ENCODE measurements at places on chromosomes 1 and 21.
A peak's percentile ranks its signal among the peaks of the same experiment; 100 is the strongest.

GRCh38 chr1:119841306-119841705 is 30.0 kb upstream of the REG4 start:
- DNase-seq = no peak

DNA sequence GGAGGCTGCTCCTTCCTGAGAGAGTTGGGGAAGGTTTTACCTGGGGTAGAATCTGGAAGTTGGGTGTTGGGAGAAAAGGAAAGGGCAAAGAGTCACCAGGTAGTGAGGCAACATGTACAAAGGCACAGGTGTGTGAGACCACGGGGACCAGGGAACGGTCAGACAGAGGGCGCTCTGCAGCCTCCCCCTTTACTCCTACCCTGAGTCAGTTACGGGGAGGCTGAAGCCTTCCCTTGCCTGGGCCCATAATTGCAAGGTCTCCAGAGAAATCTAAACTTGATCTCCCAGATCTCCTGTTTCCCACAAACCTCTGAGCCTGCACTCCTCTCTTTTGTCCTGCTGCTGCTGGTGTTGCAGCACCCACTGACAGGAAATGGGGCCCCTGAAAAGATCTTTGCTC is 22.0 kb downstream of the CCN1 start:
- no peak for DNase-seq

DNA sequence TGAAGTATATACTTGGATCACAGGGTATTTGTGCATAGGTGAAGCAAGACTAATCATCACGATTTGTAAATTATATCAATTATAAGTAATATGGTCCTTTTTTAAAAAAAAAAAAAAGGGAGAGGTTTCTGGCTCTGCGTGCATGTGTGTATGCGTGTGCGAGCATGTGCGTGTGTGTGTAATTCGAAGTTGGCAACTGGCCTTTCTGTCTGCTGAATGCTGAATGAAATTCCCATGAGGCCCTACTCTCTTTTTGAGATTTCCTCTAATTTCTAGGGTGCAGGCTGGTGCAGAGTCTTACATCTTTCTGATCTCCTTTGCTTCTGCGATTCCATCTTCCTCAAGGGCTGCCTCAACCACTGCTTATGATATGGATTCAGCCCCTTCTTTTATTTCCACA is 212.2 kb downstream of the URB2 start:
- DNase-seq = no peak

GRCh38 chr1:196005426-196005825 is 602.8 kb downstream of the KCNT2 start:
- no peak for DNase-seq

GRCh38 chr1:234578735-234579134 is 31.2 kb downstream of the IRF2BP2 start:
- no peak for DNase-seq

DNA sequence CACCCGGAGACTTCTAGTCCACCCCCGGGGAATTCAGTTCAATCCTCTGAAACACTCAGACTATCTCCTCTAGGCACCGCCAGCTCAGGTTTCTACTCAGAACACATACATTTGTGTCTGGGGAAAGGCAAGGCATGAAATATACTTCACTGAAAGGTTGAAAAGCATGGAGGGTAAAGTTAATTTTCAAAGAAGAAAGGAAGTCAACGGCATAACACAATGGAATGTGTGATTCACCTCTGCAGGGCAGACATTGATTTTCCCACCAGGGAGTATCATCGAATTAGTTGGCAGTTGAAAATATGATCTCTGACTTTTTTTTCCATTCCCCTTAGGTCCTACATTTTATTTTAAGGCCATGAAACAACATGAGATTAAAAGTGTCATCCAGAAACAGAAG is 669.4 kb downstream of the SMYD3 start:
- no peak for DNase-seq

- no peak for DNase-seq
Measured at GRCh38 chr1:23529146-23530086, 1.6 kb downstream of the E2F2 start.

GRCh38 chr21:26844258-26845065 is 747 bp downstream of the ADAMTS1 start:
- DNase-seq = no peak

DNA sequence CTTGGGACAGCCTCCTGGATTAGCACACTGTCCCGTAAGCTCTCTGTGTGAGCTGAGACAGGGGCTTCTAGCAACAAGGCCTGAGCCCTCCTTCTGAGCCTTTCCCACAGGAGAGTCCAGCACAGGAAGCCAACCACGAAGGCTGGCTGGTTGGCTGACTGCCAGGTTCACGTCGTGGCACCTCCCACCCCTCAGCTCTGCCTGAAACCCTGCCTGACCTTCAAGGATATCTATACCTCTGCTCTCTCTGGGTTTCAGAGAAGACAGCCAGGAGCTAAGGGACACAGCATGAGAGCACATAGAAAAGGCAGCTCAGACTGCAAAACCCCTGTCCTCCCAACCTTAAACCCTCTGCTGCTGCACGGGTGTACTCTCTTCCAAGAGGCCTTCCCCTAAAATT is 13.9 kb downstream of the DLGAP3 start:
- DNase-seq = no peak

- peak; percentile 45 for DNase-seq
Measured at GRCh38 chr21:41895643-41896493, 16.7 kb upstream of the PRDM15 start.

DNA sequence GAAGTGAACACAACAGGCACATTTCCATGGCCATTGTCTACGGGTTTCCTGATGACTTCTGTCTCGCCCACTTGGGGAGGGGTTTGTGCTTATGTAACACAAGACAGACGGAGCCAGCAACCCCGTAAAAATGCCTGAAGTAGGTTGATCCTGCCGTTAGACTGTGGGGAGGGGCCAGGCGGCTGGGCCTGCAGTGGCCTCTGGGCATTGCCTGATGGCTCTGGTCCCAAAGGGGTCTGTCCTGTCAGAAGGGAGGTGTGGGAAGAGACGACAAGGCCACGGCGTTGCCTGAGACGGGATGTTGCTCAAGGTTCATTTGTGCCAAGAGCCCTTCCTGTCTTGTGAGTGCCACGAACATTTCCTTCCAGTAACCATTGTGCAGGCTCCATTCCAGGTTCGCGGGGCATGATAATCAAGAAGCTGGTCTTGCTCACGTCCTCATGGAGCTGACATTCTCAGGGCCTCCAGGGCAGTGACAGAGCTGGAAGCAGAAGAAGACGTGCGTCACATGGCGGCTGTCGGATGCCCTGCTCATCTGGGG is 44.7 kb downstream of the ABCG1 start:
- no peak for DNase-seq

GRCh38 chr1:90007979-90008404 is 13.1 kb downstream of the ZNF326 start:
- DNase-seq = no peak

DNA sequence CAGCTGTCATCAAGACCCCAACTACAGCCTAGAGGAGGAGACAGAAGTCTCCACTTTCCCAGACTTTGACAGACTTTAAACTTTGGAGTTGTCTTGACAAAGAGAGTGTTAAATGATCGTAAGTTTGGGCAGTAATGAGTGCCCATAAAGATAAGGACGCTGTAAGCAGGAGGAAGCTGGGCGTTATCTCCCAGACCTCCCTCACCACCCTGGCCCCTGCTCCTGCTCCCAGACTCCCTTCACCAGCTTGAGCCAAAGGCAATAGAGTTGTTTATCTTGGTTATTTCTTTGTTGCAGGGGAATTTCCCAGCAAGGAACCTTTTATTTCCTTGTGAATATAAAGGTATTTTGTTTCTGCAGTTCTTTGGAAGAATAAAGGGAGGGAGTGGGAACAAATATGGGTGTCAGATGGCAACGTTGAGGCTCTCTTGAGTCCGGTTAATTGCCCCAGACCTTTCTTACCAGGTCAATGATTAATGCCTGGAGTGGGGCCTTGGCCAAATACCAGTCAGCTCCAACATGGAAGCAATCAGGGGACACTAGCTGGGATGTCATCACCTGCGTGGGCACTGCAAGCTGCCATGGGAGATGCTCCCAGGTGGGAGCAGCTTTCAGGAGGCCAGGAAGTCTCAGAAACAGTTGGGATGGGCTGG is 4.4 kb downstream of the PIGR start:
- no peak for DNase-seq

GRCh38 chr1:159737238-159737916 is 23.0 kb upstream of the CRP start:
- no peak for DNase-seq

GRCh38 chr1:86052948-86053698 is 103.4 kb downstream of the COL24A1 start:
- DNase-seq = no peak

- DNase-seq = no peak
Measured at GRCh38 chr1:99682291-99682751, 36.4 kb downstream of the PALMD start.

DNA sequence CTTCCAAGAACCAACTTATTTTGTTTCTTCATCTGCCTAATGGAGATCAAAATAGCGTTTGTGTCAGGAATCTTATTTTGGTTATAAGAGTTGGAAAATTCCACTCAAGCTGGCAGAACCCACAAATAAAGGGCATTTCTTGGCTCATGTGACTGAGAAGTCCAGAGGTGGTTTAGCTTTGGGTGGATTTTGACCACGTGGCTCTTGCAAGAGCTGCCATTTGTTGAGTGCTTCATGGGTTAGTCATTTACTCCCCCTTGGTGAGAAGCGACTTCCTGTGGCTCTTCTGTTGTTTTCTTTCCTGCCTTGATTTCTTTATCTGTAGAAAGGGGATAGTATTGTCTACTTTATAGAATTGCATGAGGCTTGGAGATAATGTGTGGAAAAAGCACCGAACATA is 9.5 kb upstream of the RNF186 start:
- DNase-seq = no peak

DNA sequence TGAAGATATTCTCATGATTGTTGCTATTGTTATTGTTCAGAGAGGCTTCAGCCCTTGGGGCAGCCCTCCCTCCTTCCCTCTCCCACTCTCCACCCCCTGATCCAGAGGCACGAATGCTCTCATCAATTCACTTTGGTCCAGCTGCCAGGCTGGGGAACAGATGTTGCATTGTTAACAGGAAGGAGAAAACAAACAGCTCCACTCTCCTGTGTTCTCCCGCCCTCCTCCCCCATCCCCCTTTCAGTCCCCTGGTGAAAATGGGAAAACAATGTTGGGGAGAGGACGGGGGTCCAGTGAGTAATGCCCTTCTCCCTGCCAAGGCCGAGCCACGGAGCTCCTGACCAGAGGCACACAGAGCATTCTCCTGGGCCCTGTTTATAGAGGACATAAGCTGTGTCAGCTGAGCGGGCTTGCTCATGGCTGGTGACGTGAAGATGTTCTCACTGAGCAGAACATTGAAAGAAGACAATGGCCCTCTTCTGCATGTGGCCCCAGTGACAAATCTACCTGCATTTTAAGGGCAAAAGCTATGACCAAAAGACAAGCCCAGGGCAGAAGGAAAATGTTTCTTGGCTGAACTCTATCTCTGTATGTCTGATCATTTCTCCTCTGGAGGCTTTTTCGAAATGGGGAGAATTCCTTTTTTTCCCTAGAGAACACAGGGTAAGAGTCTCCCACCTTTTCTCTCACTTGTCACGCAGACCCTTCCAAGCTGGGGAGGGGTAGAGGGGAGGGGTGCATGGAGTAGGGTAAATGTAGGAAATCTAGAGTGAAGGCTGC is 111.7 kb downstream of the GLUL start:
- no peak for DNase-seq

DNA sequence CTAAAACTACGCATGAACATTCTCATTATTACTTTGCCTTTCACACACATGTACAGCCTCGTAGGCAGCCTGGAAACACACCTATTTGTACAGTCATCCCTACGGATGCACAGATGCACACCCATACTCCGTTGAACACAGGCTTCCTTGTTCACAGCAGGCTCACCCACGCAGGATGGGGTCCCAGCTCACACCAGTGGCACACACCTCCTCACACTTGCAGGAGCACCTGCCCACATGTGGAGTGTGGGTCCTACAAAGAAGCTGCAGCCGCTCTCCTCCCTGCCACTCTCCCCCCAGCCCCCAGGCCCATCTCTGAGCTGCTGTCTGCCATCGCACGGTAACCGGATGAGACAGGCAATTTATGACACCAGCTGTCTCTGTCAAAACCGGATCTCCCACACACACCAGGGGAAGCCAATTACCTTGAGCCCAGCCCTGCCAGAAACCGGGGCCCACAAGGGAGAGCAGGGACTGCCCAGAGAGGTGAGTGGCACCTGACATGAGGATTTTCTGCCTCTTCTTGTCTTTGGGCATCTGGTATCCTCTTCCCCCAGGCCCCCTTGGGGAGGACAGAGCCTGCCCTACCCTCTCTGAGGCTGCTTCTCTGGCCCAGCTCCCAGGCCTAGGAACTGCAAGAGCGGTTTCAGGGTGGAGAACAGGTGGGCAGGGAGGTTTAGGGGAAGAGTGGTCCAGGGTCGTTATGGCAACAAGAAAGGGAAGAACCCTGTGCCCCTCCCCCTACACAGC is 175.4 kb downstream of the IGSF21 start:
- DNase-seq = no peak

GRCh38 chr21:30104241-30104640 is 62.4 kb downstream of the CLDN17 start:
- DNase-seq = no peak

- DNase-seq = no peak
Measured at GRCh38 chr1:66752000-66752592, at the start of gene DYNLT5. Gene DYNLT5, plus strand, starts transcription at chr1:66752459. Its CDS starts 2,200 bp downstream, at chr1:66754659.

DNA sequence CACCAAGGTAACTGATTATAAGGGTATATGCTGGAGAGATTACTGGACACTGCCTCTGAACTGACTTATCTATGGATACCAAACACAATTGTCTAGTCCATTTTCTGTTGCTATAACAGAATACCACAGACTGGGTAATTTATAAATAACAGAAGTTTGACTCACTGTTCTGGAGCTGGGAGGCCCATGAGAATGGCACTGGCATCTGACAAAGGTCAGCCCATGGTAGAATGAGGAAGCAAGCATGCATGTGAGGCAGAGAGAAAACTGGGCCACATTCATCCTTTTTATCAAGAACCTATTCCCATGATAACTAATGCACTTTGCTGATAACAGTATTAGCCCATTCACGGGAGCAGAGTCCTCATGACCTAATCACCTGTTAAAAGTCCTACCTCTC is 37.4 kb downstream of the FCER1A start:
- no peak for DNase-seq

- no peak for DNase-seq
Measured at GRCh38 chr1:205598841-205599668, 32.8 kb downstream of the ELK4 start.

GRCh38 chr1:177798614-177799013 is 171.2 kb downstream of the SEC16B start:
- DNase-seq = no peak

- DNase-seq = no peak
Measured at GRCh38 chr1:70429219-70429618, 18.2 kb downstream of the CTH start.

DNA sequence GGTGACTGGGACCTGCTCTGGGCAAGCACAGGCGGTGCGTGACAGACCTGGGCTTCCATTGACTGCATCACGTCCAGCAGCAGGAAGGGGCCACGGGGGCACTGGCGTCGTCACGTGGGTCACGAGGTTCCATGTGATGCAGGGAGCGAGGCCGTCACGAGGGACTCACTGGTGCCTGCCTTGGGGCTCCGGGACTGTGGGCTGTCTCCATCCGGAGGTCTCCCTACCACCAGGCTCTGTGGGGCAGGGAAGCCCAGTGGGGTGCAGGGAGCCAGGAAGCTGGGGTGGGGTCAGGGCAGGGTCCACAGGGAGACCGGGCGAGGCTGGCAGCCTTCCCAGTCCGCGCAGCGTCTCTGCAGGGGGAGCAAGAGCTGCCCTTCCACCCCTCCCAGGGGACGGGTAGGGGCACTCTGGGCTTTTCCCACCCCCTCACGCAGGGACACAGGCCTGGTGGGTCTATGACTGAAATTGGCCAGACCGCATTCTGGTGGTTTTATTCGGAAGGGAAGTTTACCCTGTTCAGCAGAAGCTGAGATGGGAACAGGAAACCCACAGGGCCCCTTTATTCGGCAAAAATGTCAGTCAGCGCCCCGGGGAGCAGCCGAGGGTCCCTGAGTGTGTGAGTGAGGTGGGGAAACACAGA is 416 bp upstream of the TNFRSF14 start:
- peak; percentile 66 for DNase-seq

All from stimulated activated CD4-positive, alpha-beta T cell treated with anti-CD3 and anti-CD28 coated beads, Interleukin-4, amount 100 ng/mL, for 1 hour (primary cell).